NCI-H146 (cell line): ENCODE measurements at places on chromosomes 6 and 20.

DNA sequence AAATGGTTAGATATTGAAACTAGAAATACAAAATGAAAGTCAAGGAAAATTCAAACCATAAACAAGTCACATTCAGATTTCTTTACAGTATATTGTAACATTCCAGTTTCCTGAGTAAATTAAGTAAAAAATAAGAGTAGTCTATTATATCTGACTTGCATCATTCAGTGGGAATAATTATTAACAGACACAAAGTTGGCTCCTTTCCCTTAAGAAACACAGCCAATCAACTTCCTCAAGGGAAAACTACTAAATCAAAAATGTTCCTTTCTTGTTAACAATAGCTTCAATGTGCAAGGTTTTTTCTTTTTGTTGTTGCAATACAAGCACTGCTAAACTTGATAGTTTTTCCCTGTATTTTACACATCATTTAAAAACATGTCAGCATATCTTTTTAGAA lies 33.2 kb downstream of the DNAAF9 start:
- DNase-seq, result no peak

- no peak for DNase-seq
Observed at GRCh38 chr6:156344491-156344890, 432.7 kb upstream of the ARID1B start.

- DNase-seq, result peak; percentile 50
Observed at GRCh38 chr6:148195511-148195910, 147.1 kb upstream of the SASH1 start.

GRCh38 chr20:856361-856775 lies 22.9 kb downstream of the FAM110A start:
- DNase-seq, result no peak

DNA sequence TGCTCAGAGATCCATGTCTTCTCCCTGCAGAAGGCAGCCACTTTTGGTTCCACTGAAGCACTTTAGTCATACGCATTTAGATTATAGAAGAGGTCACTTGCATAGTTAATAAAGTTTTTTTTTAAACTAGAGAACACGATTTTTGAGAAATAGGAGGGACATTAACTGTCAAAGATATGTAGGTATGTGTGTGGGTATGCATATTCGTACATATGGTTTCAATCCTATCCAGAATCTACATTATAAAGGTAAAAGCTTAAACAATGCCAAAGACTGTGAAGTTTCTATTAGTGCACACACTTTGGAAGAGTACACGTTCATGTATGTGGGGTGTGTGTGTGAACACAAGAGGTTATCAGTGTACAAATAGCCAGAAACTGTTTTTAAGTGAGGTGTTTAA lies 103.2 kb downstream of the BTBD3 start:
- DNase-seq, result no peak

GRCh38 chr6:117463762-117464665 lies 18.5 kb upstream of the DCBLD1 start:
- DNase-seq, result no peak

DNA sequence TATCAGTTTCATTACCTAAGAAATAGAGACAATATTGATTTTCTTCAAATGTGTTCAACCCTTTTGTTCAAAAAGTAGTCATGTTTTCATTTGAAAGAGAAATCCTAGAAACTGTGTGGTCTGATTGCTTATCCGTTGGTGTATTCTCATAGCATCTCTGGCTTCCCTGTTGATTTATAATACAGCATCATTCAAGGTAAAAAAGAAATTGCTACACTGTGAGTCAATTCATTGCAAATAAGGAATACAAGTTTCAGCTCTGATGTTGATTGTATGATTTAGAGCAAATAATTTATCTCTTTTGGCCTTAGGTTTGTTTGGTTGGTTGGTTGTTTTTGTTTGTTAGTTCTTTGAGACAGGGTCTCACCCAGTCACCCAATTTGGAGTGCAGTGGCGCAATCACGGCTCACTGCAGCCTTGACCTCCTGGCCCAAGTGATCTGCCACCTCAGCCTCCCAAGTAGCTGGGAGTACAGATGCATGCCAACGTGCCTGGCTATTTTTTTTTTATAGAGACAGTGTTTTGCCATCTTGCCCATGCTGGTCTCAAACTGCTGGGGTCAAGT lies 185.5 kb upstream of the TNFAIP3 start:
- no peak for DNase-seq

GRCh38 chr6:36547646-36548400 lies 544 bp upstream of the STK38 start:
- DNase-seq, result peak; percentile 77

- no peak for DNase-seq
Observed at GRCh38 chr6:119043783-119044182, 34.7 kb downstream of the FAM184A start.

DNA sequence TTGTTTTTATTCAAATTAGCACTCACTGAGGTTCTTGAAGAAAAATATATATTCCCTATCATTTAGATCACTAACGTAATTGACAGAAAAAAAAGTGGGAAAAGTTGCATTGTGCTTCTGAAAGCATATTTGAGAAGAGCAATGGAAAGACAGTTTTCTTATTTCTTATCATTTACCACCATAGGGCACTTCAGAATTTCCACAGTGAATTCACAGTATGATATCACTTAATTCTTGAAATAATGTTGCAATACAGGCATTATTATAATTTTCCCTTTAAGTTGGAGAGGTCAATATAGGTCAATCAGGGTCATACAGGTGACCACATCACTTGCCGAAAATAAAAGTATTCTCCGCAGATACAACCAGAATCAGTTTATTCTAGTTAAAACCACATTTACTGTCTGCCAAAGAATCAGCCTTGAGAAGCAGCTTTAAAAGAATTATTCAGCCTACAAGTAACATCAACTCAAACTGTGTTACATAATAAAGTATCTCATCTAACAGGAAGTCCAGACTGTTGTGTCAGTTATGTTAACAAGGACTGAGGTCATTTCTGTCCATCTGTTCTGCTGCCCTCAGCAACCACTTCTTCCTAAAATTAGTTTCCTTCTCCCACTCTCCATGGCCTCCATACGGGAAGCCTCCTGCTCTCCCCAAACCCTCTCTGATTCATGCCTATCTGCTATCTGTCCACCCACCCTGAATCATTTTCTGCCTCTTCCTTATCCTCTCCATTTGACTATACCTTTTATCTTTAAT lies 121.2 kb downstream of the SIM1 start:
- no peak for DNase-seq

GRCh38 chr6:154306696-154307095 lies 49.9 kb downstream of the IPCEF1 start:
- DNase-seq, result no peak

DNA sequence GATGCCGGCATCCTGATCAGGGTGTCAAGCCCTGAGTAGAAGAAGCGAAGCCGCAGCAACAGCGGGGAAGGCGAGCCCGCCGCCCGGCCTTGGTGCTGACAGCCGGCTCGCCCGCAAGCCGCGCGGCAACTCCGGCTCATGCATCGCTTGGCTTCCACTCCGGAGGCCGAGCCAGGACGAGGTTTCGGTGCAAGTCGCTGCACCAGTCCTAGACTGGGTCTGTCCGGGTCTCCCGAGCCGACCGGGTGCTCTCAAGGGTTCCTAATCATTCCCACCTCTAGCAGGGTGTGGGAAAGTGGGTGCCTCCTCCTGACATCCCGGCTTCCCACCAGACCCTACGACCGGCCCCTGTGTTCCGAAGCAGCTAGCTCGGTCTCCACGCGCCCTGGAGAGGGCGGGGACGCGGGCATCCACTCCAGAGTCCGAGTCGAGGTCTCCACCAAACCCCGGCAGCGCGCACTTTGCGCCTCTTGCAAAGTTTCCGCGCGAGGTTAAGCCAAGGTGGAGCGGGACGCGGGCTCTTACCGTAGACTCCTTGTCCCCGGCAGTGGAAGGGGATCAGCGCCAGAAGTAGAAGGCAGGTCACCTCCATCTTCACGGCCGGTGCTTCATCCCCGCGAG lies 1.4 kb downstream of the MDGA1 start:
- DNase-seq, result peak; percentile 47

DNA sequence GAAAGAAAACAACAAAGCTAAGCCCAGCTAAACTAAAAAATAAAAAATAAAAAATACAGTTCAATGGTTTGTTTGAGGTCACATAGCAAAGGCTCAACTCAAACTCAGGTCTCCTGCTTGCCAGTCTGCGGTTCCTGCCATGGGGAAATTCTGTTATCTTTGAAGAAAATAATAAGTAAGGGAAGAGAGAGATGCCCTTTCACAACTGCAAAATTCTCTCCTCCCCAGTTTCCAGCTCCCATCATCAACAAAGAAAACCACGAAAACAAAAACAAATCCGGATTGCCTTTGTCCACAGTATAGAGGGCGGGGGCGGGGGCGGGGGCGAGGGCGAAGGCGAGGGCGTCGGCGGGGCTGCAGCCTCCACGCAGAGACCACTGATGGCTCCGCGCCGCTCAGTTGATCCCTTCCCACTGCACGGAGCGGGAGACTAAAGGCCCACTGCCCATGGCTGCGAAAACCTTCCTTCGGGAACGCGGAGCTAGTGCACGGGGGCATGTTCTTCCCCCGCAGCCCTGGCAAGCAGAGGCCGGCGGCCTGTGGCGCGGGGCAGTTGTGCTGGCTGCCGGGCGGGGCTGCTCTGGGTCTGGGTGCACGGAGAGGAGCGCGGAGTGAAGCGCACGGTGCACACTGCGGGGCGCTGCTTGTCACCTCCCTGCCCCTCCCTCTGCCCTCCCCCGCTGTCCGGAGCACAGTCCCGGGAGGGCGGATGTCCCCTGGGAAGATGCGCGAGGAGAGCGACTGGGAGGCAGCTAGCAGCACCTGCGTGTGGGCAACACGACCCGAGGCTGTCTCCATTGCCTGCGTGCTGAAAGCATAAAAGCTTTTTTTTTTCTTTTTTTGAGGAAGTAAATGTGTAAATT lies 54.1 kb upstream of the TPD52L1 start:
- peak; percentile 97 for DNase-seq

DNA sequence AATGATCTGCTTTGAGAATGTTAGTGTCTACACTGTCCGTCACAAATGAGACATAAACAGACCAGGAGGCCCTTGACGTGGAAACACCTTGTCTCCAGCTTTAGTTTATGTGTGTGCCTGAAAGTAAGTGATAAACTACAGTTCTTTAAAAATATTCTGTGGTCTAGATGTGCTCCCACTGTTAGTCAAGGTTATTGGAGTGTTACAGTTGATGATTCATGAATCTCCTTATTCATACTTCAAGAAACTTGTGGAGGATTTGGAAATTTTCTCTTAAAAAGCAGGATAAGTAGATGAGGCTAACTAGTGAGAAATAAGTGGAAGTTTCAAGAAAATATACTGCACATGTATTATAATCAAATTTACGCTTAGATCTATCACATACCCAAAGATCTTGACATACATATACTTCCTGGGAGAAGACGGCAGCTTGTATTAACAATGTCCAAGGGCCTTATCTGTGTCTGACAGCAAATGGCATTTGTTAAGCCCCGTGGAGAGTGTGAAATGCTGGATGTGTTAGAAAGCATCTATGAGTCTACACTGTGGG lies 90.5 kb upstream of the MBOAT1 start:
- DNase-seq, result no peak

GRCh38 chr6:98833307-98834059 lies 891 bp upstream of the POU3F2 start:
- peak; percentile 62 for DNase-seq

DNA sequence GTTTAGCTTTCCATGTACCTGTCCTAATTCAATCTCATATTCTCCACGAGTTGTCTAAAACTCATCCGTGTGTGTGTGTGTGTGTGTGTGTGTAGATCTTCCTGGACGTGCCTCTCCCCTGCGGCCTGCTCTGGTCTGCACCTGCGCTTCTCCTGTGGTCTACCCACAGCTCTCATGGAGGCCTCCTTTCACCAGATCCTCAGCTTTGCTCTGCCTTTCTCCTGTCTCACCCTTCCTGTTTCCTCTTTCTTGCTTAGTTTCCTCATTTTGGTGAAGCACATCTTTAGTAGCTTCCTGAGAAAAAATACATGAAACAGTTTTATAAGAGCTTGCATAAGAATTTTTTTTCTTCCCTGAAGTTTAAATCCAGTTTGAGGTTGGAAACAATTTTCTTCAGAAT lies 18.1 kb downstream of the SLX4IP start:
- DNase-seq, result peak; percentile 74

DNA sequence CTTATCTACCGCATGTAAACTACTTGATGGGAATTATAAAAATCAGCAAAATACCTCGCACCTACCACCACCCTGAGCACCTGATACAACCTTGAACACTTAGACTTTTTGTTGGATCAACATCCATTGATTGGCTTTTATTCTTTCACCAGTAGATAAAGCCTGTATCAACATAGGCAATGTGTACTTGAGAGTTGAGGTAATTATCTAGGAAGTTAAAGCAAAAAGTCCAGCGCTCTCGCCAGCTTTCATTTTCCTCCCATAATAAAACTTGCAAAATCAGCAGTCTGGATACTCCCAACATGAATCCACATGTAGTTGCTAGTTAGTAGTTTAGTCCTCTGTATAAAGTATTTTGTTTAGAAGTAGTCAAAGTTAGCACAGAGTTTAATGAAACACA lies 132.0 kb upstream of the PRDM1 start:
- DNase-seq, result no peak
